Activated T-helper 1 cell treated with anti-CD3 and anti-CD28 coated beads, Interleukin-12 subunit alpha, Interleukin-12 subunit beta, Interleukin-2, Interleukin-4 antibody, amounts not matched to agents 30 ng/mL and 10 ng/mL and 1 ng/mL, durations not matched to agents 14 hours and 24 hours and 36 hours (primary cell): ENCODE measurements at places on chromosomes 6 and 20. TPM values are rescaled to one million over a fixed set of nuclear protein-coding genes. Genes with fewer than 3 reads are reported as not detected.
A peak's percentile ranks its signal among the peaks of the same experiment; 100 is the strongest.

GRCh38 chr20:32109392-32110172 is at the start of gene TM9SF4:
Gene TM9SF4 (plus strand): TSS chr20:32109714. CDS start chr20:32109741, 27 bp downstream.
- DNase-seq = peak; percentile 84

NRSN1 gene
- total RNA-seq = not detected in 2 replicates

RAMACL gene
- total RNA-seq = 0.29 and 0.42 TPM in 2 replicates

- no peak for DNase-seq
These were observed 38.0 kb downstream of the RTN4IP1 start for GRCh38 chr6:106591111-106591825.

DNA sequence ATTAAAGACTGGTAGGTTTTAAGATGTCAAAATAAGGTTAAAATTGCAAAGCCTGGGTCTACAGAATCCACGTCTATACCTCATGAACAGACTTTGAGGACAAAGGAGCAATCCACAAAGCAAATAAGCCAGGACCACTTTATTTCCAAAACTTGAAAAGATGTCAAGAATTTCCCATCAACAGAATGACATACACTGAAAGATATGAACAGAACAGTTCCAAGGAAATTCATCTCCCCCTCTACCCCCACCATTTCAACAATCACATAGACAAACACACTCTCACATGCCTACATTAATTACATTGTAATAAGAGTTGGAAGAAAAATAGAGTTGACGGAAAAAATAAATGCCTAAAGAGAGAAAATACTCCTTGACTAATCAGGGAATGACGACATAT is 45.2 kb upstream of the NHSL1 start:
- no peak for DNase-seq

TSPO2 gene
- not detected in 2 replicates for total RNA-seq

- DNase-seq = no peak
These were observed 168.0 kb upstream of the ID4 start for GRCh38 chr6:19669206-19669605.

- no peak for DNase-seq
These were observed 2.0 kb downstream of the BHLHE23 start for GRCh38 chr20:63004607-63005364.

- no peak for DNase-seq
These were observed 21.6 kb upstream of the CALHM6 start for GRCh38 chr6:116439522-116440051.

GRCh38 chr20:45325371-45325770 is 17.3 kb upstream of the MATN4 start:
- no peak for DNase-seq

DNA sequence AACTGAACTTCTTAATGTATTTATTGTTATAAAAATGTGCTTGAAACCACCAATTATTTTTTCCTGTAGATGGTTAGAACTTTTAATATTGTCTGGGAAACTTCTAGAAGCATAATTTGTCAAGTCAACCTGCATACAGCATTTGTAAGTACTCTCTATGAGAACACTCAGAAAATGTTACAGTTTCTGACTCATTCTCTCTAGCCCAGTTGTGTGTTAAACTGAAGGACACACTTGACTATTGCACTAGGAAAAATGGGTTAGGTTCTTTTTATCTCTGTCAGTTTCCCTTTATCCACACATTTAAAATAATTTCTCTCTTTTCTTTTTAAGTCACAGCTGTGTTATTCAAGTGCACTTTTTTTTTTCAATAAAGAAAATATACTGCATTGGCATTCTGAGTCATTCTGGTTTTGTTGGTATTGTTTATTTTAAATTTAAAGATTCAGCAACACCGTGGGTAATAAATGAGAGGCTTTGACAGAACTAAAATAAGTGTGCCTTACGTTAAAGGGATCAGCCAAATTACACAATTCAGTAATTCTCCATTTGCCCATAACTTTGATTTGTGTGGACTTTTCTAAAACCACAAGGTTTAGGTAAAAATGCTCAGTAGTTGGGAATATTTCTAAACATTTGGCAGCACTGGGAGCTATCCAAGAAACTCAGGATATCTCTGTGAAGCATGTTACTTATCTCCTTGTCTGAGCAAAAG is 50.7 kb downstream of the OPN5 start:
- no peak for DNase-seq

DNA sequence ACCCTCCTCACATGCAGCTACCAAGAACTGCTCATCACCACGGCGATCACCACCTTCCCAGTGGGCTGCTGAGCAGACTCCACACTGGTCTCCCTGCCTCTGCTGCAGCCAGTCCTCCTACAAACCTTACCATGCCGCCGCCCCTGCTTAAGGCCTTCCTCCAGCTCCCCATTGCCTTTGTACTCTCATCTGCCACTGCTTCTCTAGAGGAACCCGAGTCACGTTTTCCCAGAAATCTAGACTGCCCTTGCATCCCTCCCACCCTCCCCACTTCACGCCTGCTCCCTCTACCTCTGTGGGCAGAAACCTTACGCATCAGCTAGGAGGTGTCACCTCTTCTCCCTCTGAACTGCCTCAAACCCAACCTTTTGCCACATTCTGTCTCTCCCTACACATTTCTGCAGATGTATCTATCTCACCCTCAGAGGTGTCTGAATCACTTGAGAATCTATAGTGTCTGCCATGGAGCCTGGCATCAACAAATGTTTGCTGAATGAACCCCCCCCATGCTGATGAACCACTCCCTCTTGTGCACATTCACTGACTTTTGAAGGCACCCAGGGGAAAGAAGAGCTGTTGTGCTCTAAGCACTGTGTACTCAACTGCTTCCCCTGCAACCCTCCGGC is 4.3 kb downstream of the E2F1 start:
- no peak for DNase-seq

RIPOR2 gene
- 30.8 and 31.1 TPM in 2 replicates for total RNA-seq

GRCh38 chr6:155454471-155454870 is 1.2 kb downstream of the NOX3 start:
- no peak for DNase-seq

DNA sequence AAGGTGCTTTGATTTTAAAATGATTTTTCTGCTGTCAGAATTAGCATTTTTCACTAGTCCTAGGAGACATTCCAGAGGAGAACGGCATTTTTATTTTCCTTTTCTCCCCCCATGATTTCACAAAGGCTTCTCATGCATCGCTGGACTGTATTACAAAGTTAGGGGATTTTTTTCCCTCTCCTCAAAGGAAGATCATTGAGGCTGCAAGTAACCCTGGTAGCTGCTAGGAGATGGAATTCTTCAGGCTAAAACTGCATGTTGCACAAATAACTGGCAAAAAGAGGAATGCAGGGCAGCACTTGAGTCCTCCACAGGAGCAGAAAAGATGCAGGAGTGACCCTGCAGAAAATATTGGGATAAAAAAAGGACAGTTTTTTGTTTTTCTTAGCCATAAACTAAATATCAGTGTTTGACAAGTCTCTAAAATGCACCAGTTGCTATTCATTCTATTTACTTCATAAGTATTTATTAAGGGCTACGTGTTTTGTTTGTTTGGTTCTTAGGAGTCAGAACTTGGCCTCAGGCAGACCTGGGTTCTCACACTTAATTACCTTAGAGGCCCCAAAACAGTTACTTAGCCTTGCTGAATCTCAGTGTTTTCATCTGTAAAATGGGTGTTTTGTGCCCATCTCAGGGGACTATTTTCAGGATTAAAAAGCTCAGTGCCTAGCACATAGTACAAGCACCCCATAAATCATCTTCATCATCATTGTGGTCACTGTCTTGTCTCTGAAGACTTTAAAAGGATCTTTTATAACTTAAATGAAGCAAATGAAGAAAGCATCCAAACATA is 144.5 kb upstream of the ID4 start:
- no peak for DNase-seq

ULBP3 gene
- 0.56 TPM in 1 of 2 replicates, not detected in the other for total RNA-seq

PLN gene
- total RNA-seq = not detected in 2 replicates

GRCh38 chr6:27890445-27891319 is 21.5 kb downstream of the OR2B2 start:
- peak; percentile 87 for DNase-seq

DNA sequence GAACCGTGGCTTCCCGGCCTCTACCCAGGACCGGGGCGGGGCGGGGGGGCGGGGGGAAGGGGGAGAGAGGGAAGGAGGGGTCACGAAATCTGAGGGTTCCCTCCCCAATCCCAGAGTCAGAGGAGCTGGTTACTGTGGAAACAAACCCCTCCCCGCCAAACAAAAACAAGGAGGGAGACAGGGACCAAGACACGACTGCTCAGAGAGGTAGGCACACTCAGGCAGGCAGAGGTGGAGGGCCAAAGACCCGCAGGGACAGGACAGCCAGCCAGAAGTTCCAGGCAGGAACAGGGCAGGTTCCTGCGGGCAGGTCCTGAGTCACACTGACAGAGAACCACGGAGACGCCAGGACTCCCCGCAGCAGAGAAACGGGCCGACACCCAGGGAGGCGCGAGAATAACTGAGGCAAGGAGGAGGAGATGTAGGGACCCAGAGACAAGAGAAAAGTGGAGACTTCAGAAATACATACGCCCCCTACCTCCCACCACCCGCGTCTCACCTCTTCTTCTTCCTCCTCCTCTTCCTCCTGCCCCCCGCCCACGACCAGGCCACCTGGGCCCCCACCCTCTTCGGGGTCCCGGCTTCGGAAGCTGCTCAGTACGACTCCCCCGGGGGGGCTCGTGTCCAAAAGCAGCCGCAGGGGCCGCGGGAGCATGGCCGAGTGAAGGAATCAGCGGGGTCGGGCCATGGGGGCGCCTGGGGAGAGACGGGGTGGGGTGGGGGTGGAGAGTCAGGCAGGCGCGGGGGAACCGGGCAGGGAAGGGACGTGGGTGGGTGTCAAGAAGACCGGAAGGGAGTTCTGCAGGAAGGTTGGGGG is 578 bp downstream of the RGL2 start:
- peak; percentile 65 for DNase-seq

GRCh38 chr20:23200914-23201313 is 114.8 kb upstream of the CD93 start:
- no peak for DNase-seq

- no peak for DNase-seq
These were observed 859.4 kb downstream of the MAFB start for GRCh38 chr20:39829661-39830060.

DNA sequence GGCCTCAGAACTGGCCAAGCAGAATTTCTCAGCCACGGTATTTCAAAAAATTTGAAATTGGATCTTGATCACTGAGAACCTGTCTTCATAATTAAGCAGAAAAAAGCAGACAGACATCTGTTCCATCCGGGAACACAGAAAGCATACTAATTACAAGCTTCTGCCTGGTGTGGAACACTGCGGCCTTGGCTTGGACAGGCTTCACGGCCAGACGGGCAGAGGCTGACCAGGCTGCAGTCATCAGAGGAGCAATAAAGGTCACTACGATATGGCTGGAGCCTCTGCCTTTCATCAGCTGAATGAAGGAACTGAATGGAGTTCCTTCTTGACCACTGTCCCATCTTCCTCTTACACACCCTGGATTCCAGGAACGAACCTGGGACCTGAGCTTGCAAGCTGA is 3.9 kb upstream of the NRSN1 start:
- DNase-seq = no peak

GRCh38 chr20:61162451-61162850 is 89.6 kb upstream of the CDH4 start:
- DNase-seq = no peak

PACRG gene
- 0.36 TPM in 1 of 2 replicates, not detected in the other for total RNA-seq

MAPK13 gene
- total RNA-seq = 54.6 and 55.7 TPM in 2 replicates

BANF2 gene
- not detected in 2 replicates for total RNA-seq

DNA sequence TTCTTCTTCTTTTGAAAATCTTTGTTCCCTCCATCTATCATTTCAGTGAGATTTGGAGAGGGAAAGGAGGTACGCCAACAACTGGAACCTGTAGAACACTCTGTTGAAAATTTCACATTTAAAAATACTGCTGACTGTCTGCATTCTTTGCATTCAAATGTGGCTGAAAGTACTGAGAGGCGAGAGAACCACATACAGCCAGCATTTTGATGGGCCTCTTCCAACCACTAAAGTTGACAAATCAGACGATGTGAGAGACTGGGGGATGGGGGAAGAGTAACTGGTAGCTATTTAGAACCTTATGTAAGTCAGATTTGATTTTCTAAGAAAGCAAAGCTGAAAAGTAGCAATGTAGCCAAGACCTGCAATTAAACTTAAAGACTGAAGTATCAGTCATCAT is 77.5 kb downstream of the FKBP5 start:
- no peak for DNase-seq

DNA sequence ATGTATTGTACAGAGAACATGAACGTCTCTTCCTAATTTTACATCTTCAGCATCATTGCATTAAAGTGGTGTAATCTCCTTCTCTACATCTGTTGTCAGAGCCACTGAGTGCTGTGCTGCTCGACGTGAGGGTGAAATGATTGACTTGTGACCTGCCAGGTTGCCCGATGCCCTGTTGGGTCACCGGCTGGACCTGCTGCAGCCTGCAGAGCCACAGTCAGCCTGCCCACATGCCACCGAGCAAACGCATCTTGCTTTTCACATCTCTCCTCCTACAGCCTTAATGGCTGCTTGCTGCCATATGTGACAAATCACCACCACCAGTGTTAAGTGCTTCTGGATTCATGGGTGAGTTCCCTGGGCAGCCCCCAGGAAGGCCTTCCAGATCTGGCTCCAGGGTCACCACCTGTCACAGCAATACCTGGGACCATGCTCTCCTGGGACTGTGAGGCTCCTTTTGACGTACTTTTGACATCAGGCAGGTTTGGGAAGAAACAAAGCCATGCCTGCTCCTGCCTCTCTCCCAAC is 80.3 kb downstream of the ASXL1 start:
- DNase-seq = no peak

DNA sequence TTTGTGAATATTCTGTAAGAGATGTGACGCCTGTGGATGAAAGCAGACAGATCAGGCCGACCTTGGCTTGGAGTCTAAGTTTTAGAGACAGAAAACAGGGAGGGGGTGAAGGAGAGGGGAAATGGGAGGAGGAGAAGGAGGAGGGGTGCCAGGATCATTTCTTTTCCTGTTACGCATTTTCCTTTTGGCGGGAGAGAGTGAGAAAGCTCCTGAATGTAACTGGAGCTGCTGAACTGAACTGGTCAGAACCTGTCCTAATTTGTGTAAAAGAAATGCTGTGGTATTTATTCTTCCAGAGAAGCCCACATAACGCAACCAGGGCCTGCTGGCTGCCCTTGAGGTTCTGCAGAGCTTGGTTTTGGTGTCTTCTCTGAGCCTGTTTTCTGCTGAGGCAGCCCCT is 41.9 kb downstream of the UTRN start:
- no peak for DNase-seq

DOK5 gene
- total RNA-seq = 25.2 and 27.7 TPM in 2 replicates

C2 gene
- total RNA-seq = 0.88 and 1.6 TPM in 2 replicates

DNA sequence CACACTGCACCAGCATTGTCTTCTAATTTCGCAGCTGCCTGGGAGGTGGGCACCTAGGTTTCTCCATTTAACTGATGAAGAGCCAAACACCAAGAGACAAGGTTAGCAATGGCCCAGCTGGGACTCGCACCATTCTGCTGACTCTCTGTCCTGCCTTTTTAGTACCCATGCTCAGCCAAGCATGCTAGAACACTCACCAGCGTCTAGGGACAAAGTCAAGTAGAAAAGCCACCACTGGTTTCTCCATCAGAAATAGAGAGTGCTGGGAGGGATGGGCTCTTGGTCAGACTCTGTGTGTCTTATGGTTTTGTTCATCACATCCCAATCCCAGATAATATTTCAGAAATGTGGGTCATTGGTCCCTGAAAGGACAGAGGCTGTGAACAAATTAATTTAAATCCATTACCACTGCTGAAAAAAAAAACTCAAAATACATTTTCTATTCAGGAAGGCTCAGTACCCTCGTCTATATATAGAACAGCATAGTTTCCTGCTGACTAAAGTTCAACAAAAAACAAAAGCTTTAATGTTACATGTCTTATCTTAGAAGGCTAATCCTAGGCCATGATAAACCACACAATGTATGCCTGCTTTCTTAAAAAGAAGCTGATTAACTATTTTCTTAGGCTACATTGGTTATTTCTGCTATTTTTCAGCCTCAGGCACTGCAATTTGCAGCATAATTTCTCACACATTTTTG is 111.0 kb downstream of the TBC1D7 start:
- no peak for DNase-seq

GPR63 gene
- total RNA-seq = 3.1 and 3.2 TPM in 2 replicates
